Stimulated activated CD8-positive, alpha-beta memory T cell treated with anti-CD3 and anti-CD28 coated beads, Interleukin-7, amount 100 ng/mL, for 24 hours (primary cell): ENCODE measurements at places on chromosomes 16 and 17.

DNA sequence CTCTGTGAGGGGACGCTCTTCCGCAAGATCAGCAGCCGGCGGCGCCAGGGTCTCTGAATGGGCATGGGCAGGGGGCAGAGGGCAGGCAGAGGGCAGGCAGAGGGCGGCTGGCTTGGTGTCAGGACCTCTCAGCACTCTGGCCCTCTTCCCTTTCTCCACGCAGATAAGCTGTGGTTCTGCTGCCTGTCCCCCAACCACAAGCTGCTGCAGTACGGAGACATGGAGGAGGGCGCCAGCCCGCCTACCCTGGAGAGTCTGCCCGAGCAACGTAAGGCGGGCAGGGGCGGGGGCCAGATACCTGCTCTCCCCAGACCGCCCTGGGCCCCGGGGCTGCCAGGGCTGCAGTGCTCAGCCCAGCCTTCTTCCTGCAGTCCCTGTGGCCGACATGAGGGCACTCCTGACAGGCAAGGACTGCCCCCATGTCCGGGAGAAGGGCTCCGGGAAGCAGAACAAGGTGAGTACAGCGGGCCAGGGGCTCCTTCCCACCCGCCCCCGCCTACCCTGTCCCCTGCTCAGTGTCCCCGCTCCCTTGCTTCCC lies 4.1 kb downstream of the ELMO3 start:
- DNase-seq = no peak

- DNase-seq = no peak
These were observed 162.4 kb upstream of the TOX3 start for GRCh38 chr16:52709306-52709705.

GRCh38 chr17:27473748-27474609 lies 17.7 kb downstream of the KSR1 start:
- DNase-seq = peak; percentile 62

DNA sequence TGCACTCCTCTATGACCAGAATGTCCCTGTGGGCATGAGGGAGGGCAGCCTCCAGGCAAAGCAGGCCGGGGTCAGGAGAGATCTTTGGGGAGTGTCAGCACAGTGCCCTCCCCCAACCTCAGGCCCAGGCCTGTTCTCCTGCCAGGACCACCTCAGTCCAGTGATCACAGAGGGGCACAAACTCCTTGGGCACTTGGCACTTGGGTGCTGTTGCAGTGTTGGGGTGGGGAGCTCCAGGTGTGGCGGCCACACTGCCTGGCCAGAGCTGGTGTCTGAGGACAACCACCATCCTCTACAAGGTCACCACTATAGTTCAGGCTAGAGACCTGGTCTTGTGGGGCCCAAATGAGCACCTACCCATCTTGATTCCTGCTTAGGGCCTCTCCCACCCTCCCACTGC lies 37.2 kb downstream of the SMPD3 start:
- no peak for DNase-seq

DNA sequence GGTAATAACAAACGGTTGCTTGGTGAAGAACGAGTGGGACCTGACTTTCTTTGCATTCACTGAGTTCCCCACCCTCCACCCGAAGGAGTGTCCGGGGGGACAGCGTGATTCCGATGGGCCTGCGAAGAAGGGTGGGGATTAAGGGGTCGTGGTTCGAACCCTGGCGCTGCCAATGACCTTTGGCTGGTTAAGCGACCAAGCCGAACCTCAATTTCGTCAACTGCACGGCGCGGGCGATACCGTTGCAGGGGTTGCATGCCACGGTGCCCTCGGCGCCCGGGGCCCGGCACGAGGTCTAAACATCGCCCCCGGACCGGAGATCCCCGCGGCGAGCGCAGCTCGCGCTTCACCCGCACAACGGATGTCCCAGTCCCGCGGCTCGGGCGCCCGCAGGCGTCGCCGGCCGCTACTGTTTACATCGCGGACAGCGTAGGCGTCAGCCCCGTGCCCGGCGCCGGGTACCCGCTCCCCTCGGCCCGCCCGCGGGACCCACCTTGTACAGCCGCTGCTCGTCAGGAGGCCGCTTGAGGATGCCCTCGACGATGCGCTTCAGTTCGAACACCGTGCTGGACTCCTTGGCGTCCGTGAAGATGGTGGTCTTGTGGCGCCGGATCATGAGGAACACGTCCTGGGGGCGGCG lies 460 bp downstream of the ELOB start:
- DNase-seq = no peak

GRCh38 chr16:53281280-53281679 lies 153.0 kb upstream of the RBL2 start:
- DNase-seq = no peak

GRCh38 chr17:79126139-79126538 lies 51.5 kb downstream of the ENGASE start:
- DNase-seq = no peak

DNA sequence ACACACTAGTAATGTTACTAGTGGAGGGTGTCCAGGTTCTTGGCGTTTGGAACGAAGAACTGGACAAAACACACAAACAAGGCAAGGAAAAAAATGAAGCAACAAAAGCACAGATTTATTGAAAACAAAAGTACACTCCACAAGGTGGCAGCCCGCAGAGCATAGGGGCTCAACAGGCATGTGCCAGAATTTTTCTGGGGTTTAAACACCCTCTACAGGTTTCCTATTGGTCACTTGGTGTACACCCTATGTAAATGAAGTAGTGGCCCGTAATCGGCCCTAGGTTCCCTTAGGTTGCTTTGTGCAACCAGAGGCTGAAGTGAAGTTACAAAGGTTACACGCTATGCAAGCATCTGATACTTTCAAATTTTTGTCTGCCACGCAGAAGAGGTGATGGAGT lies 8.1 kb downstream of the OR2C1 start:
- no peak for DNase-seq

- no peak for DNase-seq
These were observed 13.4 kb downstream of the BCO1 start for GRCh38 chr16:81251871-81252270.

DNA sequence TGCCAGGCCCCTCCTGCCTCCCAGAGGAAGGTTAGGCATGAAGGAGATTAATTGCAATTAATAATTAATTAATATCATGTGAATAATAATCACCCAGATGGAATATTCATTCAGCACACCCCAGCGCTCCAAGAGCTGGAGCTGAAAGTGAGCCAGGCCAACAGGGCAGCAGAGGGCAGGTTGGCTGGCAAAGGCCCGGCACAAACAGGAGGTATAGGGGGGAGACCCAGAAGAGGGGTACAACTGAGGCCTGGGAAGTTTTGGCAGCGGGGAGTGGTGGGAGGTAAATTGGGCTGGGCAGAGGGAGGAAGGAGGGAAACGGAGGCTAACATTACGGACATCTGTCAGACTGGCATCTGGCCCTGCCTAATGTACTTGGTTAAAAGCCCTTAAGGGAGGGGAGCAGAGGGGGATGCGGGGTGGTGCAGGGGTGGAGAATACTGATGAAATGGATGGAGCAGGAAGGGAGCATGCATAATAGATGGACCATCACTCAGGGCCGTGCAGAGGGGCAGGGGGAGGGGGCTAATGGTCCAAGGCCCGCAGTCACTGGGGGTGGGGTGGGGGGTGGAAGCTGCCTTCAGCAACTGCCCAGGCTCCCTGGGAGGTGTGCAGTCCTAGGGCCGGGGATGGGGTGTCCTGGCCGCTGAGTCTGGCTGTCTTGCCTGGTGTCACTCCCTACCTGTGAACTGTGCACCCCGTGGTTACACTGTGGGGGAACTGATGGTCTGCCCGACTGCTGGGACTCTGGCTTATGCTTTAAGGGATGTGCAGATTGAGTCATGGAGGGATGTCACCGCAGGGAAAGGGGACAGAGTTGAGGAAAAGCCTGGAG lies 1.9 kb downstream of the ADAM11 start:
- DNase-seq = no peak

DNA sequence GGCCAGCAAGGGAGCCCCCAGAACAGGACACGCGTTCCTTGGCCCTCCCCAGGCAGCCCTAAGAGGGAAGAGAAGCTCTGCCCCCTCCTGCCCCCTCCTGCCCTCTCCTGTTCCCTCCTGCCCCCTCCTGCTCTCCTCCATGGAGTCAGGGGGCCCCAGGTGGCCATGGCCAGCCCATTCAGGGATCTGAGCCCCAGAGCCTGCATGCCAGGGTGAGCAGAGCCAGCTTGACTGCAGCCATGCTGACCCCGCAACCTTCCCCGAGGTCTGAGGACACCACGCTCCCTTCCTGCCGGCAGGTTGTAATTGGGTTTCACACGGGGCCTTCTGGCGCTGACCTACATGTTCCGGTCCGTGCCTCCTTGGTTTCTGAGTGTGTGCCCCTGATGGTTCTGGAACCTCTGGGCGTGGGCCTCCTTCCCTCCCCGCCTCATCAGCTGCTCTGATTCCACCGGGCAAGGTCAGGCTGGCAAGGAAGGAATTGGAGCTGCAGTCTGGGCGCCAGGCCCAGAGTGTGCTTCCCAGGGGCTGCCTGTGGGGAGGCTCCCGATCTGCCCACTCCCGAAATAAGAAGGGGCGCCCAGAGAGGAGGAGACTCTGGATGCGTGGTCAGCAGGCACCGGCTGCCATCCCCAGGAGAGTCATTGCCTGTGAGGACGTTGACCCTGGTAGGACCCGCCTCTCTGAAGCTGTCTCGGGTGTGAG lies 23.7 kb upstream of the NPTX1 start:
- no peak for DNase-seq

DNA sequence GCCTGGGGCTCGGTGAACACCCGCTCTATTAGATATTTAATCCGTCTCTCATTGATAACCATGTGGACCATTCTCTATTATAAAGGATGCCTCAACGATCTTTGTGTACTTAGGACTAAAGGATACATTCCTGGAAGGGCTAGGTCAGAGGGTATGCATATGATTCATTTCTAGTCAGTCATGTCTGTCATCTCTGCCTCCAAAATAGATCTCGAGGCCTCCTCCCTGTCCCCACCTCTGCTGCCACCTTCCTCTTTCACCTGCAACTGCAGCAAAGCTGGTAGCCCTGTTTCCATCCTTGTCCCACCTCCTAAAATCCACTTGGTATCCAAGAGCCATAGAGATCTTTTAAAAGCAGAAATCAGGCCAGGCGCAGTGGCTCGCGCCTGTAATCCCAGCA lies 121.5 kb downstream of the KATNIP start:
- DNase-seq = no peak

- no peak for DNase-seq
These were observed 3.9 kb upstream of the LAT start for GRCh38 chr16:28980929-28981328.

DNA sequence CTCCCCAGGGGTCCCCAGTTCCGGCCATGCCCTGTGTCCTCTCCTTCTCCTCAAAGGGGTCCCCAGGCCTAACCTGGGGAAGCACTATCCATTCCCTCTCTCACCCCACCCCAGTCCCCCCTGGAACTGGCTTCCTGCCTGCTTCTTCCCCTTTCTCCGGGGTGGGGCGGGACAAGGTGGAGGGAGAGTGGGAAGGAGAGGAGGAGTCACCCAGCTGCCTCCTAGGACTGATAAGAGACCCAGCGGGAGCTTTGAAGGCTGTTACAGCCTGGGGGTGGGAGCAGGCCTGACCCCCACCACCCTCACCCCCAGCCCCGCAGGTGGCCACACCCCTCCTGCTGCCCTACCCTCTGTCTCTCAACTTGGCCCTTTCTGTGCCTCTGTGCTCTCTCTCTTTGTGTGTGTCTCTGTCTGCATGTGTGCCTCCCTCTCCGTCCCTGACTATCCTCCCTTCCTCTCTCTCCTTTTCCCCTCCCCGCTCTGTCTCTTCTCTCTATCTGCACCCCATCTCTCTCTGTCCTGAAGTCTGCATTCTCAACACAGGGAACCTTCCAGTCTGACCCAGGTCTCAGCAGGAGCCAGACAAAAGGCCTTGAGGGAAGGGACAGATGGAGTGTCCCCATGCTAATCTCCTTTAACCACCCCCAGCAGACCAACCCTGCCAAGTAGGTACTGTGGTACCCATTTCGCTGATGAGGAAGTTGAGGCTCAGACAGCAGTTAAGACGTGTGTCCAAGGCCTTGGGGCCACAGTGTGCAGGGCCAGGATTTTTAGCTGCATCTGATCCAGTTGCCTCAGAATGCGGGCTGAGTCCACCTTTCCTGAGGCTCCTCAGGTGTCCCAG lies 66.1 kb downstream of the RAB11FIP4 start:
- DNase-seq = no peak

DNA sequence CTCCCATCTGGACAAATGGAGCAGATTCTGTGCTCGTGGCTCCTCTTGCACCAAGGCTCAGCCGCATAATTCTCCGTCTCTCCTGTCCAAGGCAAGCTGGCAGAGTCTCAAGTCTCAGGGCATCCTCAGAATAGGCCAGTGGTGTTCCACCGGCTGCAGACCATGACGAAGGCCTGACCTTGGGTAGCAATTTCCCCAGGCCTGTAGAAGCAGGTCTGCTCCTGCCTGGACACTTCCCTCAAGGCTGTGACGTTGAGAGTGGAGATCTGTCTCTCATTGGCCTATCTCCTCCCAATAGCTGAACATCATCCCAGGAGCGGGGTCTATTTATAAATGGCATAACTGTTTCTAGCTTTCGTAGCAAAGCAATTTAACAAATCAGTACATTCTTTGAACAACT lies 33.3 kb upstream of the SRSF1 start:
- DNase-seq = no peak

- DNase-seq = no peak
These were observed 26.7 kb downstream of the CDK5RAP3 start for GRCh38 chr17:47997586-47997985.

GRCh38 chr16:81716478-81717225 lies 62.4 kb upstream of the PLCG2 start:
- DNase-seq = no peak
